ENCODE measurements at places on chromosomes 16 and 17. TPM values are rescaled to one million over a fixed set of nuclear protein-coding genes. Genes with fewer than 3 reads are reported as not detected.

- no peak for DNase-seq
Observed at GRCh38 chr17:62822080-62822904, 14.2 kb upstream of the MARCHF10 start.

DNA sequence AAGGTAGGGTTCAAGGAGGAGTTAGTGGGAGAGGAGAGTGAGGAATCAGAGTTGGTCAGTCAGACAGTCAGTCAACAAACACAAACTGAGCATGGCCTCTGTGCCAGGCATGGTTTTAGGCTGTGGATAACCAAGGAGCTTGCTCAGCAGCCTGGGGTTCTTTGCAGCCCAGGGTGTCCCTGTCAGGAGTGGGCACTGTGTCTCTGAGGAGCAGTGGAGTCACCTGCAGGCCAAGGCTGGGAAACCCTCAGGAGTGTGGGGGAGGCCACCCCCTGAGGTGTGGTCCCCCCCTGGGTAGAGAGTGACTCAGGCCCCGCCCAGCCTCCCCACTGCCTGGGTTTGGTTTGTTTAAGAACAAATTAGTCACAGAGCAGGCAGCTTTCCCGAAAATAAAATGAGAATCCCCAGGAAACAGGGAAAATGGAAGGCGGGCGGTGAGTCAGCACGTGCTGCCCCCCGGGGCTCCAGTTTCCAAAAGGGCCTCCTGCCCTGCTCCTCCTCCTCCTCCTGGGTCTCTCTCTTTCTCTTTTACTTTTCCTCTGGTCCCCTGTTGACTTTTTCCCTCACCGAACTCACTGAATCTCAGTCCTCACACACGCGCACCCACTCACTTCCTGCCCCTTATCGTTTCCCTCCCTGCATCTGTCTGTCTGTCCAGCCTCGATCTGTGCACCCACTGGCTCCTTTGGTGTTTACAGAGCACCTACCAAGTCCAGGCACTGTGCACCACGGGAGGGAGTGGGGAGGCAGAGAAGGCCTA lies 44.3 kb downstream of the SOCS3 start:
- peak; percentile 94 for DNase-seq

DNA sequence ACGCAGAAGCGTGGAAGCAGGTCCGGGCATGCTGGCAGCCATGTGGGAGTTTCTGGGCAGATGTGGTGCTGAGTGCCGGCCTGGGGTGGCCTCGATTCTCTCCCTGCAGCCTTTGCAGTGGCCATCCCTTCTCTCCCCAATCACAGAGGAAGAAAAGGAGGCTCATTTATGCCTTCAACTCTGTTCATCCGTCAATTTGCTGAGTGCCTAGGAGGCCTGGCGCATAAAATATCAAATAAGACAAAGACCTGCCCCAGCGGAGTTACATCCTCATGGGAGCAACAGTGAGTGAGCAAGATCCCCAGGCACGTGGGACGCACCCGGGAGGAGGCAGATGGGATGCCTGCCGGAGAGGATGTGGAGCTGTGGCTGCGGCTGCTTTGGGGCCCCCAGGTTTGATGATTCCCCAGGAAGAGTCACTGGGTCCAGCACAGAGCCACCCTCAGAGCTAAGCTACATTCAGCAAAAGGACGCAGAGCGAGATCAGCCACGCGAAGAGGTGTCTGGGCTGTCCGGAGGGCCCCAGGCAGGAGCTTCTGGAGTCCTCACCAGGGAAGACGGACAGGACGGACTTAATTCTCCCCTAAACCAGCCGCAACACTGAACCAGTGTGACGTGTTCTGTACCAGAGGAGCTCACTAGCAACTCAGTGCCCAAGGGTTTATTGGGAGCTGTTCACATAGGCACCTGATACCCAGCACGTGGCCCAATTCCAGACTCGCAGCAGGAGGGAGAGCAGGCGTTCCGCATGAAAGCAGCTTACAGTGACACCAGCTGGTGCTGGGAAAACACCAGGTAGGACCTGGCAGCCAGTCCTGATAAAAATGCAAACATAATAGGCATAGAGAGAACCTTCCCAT lies 11.3 kb downstream of the CA5A start:
- no peak for DNase-seq

The TNFSF13 gene
- total RNA-seq: 5.3 TPM

The MYOCD gene
- total RNA-seq: not detected

The CORO6 gene
- 5.3 TPM for total RNA-seq

The WNK4 gene
- total RNA-seq: 0.75 TPM

The CPSF4L gene
- not detected for total RNA-seq

Measured in mammary epithelial cell (primary cell).